ENCODE measurements at places on chromosomes 7 and 10.

GRCh38 chr10:78258323-78259030 is 224.8 kb downstream of the RPS24 start:
- DNase-seq, result no peak

DNA sequence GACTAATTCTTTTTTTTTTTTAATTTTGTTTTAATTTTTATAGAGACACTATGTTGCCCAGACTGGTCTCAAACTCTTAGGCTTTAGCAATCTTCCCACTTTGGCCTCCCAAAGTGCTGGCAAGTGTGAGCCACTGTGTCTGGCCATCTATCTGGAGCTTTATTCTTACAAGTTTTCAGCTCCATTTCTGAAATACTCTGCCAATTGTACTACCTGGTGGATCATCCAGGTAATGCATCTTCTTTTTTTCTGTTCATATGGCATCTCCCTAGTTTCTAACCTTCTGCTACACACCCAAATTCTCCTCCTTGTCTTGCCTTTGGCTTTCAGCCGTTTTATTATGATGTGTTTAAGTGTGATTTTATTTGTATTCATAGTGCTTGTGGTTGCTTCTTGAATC is 40.2 kb downstream of the ZNF365 start:
- DNase-seq, result no peak

- peak; percentile 48 for DNase-seq
These were observed 798.3 kb downstream of the NXPH1 start for GRCh38 chr7:9231630-9232121.

DNA sequence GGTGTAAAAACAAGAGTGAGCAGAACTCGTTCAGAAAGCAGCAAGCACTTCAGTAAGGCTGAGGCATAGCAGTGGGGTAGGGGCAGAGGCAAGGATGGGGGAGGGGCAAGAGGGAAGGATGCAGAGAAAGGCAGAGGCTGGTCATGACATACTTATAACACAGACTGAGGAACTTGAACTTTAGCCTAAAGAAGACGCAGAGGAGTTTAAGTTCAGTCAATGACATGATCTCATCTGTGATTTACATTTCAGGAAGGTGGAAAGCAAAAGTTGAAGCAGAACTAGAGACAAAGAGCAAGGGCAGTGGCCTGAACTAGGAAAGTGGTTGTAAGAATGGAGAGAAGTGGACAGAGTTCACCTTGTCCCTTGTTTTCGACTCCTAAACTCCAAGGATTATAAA is 15.8 kb downstream of the MACC1 start:
- no peak for DNase-seq

DNA sequence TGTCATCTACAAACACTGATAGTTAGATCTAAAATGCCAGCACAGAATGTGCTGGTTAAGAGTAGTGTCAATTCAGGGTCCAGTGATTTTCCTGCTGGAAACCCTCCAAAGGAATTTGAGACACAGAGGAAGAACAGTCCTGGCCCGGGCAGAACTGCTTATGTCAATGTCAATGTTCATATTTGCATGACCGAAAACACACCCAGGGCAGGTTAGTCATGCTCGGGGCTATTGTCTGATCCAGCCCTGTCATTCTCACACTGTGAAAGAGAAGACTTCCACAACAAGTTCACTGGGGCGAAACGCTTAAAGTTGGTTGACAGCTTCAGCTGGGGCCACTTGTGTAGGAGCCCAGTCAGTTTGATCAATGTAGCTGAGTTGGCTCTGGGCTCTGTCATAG is 139.3 kb downstream of the C1GALT1 start:
- peak; percentile 65 for DNase-seq

DNA sequence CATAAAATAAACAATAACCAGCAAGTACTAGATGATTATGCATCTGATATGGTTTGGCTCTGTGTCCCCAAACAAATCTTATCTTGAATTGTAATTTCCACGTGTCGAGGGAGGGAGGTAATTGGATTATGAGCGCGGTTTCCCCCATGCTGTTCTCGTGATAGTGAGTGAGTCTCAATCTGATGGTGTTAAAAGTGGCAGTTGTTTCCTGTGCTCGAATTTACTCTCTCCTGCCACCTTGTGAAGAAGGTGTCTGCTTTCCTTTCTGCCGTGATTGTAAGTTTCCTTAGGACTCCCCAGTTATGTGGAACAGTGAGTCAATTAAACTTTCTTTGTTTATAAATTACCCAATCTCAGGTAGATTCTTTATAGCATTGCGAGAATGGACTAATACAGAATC is 15.1 kb downstream of the CNTNAP2 start:
- DNase-seq, result no peak

Measured in tongue (tissue), 3 donors.